T-helper 2 cell (primary cell): ENCODE measurements at places on chromosomes 2 and 18.

DNA sequence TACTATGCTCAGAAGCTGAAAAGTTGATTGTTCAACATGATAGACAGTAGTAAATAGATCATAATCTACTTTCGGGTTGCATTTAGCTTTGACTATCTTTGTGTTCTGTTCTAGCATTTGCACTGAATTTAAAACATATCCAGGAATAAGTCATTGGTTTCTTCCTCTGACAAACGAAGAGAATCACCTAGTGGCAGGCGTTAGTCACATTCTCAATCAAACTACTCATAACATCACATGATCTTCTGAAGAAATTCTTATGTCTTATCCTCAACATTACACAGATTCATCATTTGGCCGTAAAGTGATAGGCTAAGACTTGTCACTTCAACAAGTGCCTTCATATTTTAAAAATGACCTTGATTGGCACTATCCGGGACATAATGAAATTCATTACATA lies 63.6 kb upstream of the TTC21B start:
- no peak for DNase-seq

GRCh38 chr18:45771587-45772480 lies 47.9 kb downstream of the SLC14A1 start:
- no peak for DNase-seq

- no peak for DNase-seq
Measured at GRCh38 chr2:234464291-234464645, 32.6 kb downstream of the ARL4C start.

- no peak for DNase-seq
Measured at GRCh38 chr2:170714381-170715061, 616 bp upstream of the SP5 start.

DNA sequence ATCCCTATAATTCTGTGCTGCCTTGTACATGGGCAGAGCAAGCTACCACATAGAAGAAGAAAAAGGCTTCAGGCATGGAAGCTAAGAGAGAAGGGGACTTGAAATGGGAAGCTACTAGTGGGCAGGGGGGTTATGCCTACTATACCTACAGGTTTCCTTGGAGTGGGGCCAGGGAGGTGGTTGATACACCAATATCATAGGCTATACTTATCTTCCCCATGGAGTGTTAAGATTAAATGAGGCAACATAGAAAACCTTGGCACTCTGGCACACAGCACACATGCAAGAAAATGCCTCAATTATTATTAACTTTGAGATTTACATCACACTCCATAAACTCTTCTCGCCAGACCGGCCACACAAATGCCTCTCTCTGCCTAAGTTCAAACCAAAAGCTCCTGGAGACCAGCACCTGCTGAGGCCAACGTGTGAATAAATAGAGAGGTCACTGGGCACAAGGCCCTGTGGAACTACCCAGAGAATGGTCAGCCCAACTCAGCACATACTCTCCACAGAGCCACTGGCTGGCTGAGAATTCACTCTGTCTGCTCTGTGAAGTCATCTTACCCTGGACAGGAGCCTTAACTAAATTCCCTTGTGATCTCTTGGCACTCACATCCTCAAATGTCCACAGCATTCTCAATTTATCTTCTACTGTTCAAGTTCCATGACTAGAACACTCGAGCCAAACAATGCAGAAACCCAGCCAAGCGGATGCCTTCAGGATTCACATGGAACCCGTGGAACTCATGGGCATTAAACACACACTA lies 498.7 kb downstream of the BCL11A start:
- DNase-seq: no peak

GRCh38 chr18:50466634-50467033 lies 91.8 kb downstream of the SKA1 start:
- no peak for DNase-seq

- no peak for DNase-seq
Measured at GRCh38 chr18:13530879-13531387, 195.4 kb downstream of the FAM210A start.
